ENCODE measurements at places on chromosomes 5 and 9.

GRCh38 chr5:56749842-56750241 lies 65.5 kb upstream of the MAP3K1 start:
- DNase-seq, result no peak

DNA sequence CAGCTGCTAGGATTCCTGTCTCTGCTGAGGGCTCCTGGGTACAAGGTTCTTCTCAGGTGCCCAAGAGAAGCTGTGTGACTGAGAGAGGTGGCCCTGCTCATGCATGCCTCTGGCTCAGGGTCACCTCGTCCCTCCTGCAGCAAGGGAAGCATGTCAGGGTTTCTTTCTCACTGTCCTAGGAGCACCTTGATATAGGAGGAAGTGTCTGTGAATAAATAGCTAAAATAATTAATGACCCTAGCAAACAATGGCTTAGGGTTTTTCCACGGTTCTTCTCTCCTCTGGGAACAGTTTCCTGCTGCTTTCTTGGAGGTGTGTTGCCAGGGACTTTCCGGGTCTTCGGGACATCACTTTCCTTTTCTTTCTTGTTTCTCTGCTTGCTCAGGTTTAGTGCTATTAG lies 87.2 kb downstream of the ARHGAP26 start:
- DNase-seq, result no peak

GRCh38 chr9:83701769-83702168 lies 6.0 kb downstream of the UBQLN1 start:
- no peak for DNase-seq

DNA sequence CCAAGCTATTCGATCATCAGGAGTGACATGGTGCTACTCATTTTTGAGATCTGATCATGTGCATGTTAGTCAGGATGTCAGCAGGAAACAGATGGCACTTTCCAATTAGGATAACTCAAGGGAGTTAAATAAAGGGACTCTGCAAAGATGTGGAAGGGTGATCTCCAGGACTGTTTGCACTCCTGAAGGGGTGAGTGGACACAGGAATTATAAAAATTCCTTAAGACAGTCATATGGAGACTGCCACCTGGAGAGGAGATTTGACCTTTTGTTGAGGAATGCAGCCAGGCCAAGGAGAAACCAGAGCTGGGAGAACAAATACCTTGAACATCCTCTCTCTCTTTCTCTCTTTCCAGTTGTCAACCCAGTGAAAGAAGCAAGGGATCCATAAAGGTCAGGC lies 189.1 kb downstream of the GABRG2 start:
- no peak for DNase-seq

DNA sequence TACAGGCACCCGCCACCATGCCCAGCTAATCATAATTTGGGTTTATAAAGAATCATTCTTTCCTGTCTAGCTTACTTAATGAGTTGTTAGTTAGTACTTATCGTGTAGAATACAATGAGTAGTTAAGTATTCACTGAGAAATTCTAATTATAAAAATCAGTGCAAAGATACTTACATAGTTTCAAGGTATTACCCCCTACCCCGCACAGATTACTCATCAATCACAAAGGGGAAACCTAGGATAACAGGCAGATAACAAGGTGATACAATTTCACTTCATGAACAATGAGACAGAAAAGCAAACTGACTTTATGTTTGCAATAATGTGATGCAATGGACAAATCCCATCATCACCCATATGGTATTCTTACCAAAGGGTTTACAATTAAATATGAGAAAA lies 109.6 kb downstream of the FAM174A start:
- DNase-seq, result no peak

- no peak for DNase-seq
Observed at GRCh38 chr5:64693636-64694035, 3.3 kb downstream of the SHISAL2B start.

GRCh38 chr5:4050203-4050602 lies 454.6 kb downstream of the IRX1 start:
- DNase-seq, result no peak

DNA sequence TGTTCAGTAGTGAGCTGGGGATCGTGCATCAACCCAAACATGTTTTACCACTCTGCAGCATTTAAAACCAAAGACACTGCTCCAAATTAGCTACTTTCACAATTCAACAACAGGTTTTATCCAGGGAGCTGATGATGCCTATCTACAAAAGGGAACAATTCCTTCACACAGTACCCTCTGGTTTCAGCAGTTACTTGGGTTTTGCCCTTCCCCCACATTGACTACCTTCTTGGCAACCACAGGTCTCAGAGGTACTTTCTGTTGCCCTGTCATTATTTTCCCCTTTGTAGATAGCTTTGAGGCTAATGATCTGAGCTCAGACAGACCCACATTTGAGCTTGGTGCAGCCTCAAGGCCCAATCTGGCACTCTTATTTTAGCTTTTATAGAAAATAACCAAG lies 96.1 kb downstream of the WDR41 start:
- no peak for DNase-seq

DNA sequence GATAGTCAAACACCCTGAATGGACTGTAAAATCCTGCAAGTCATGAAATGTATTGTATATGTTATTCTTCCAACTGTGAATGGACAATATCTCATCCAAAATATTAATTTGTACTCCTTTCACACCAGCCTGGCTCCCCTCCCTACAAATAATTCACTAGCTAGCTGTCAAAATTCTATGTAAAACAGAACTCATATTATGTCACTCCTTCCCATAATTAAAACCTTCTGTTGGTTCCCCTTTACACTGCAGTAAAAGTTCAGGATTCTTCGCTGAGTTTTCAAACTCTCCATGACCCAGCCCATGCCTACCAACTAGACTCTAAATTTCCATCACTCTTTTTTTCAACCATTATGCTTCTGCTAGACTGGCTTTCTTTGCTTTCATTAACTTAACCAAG lies 857.1 kb downstream of the TAF11L14 start:
- DNase-seq, result no peak

- no peak for DNase-seq
Observed at GRCh38 chr9:104858846-104859245, 69.1 kb downstream of the ABCA1 start.

DNA sequence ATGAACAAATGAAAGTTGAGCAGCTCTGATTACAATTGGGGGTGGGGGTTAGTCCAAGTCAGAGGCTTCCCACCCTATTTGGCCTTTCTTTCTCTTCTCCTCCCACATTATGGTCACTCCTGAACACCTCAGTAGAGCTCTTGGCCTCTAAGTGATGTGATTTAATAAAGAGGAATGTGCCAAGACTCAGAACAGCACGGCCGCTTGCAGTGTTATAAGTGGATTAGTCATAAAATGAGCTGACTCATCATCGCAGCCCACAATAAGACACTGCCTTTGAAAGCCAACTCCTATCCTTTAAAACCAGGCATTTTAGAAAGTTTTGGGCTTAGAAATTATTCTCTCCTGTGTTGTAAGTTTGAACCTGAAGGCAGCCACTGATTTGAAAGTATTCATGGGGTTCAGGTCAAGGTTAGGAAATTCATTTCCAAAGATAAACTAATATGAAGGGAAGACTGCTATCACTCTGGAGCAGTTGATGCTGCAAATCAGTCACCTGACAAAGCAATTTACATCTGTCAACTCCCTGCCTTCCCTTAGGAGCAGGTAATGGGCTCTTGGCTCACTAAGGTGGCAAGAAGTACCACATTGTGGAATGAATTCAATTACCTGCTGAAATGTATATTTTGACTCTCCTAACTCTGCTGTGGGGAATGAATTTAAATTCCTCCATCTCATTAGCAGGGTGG lies 283.6 kb upstream of the NMUR2 start:
- no peak for DNase-seq

- peak; percentile 41 for DNase-seq
Observed at GRCh38 chr9:36815566-36816348, 218.3 kb downstream of the PAX5 start.

- no peak for DNase-seq
Observed at GRCh38 chr9:30851600-30851999, 1532.8 kb upstream of the ACO1 start.

DNA sequence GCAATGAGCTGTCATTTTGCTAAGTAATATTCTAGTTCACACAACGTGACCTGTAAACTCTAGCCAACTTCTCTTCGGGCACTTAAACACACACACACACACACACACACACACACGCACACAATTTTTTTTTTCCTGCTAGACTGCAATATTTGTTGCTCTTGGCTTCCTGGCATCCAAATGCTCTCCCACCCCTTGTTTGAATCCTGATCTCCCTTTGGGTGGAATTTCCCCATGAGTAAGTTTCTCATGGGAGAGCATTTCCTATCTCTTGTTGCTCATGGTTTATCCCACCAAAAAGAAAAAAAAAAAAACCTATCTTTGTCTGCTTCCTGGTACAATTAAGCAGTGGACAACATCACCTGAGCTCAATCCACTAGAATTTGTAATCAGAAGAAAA lies 54.7 kb upstream of the TSLP start:
- no peak for DNase-seq

GRCh38 chr9:5760338-5760737 lies 72.6 kb downstream of the ERMP1 start:
- no peak for DNase-seq

GRCh38 chr9:115879451-115879850 lies 274.1 kb upstream of the PAPPA start:
- DNase-seq, result no peak

DNA sequence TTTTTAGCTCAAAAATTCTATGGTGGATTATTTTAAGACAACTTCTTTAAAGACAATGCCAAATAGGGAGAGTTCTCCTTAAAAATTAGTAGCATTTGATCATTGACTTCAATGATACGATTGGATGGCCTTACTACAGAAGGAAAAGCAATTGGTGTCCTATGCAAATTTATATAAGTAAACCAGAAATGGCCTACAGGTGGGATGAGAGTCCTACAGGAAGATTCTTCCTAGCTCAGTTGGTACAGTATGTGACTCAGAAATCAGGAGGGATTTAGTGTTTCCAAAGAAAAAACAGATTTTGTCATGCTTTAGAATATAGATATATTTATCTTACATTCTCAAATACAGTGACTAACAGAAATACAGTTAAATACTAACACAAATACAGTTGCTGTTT lies 6.5 kb downstream of the ANKRA2 start:
- DNase-seq, result no peak

All from sciatic nerve (tissue), 2 donors.